ENCODE measurements at places on chromosomes 1 and 21.

- DNase-seq: no peak
Measured at GRCh38 chr1:36658838-36659237, 176.1 kb upstream of the CSF3R start.

DNA sequence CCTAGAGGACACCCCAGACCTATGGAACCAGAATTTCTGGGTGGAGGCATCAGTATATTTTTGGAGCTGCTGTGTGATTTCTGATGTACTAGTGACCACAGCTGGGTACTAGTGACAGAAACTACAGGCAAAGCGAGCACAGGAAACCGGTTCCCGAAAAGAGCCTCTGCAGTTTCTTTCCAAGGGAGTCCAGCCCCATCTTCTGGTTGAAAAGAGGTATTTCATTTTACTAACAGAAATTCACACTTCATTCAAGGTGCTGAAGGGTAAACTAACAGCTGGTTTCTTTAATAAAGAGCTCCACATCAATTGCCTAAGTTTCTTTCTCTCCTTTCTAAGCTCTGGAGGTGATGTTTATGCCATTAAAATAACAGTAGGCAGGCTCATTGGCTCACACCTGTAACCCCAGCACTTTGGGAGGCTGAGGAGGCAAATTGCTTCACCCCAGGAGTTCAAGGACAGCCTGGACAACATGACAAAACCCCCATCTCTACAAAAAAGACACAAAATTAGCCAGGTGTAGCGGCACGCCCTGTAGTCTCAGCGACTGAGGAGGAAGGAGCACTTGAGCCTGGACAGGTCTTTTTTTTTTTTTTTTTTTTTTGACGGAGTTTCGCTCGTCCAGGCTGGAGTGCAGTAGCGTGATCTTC lies 22.0 kb downstream of the THAP3 start:
- DNase-seq: no peak

- no peak for DNase-seq
Measured at GRCh38 chr1:145999321-146000024, 3.1 kb upstream of the TXNIP start.

DNA sequence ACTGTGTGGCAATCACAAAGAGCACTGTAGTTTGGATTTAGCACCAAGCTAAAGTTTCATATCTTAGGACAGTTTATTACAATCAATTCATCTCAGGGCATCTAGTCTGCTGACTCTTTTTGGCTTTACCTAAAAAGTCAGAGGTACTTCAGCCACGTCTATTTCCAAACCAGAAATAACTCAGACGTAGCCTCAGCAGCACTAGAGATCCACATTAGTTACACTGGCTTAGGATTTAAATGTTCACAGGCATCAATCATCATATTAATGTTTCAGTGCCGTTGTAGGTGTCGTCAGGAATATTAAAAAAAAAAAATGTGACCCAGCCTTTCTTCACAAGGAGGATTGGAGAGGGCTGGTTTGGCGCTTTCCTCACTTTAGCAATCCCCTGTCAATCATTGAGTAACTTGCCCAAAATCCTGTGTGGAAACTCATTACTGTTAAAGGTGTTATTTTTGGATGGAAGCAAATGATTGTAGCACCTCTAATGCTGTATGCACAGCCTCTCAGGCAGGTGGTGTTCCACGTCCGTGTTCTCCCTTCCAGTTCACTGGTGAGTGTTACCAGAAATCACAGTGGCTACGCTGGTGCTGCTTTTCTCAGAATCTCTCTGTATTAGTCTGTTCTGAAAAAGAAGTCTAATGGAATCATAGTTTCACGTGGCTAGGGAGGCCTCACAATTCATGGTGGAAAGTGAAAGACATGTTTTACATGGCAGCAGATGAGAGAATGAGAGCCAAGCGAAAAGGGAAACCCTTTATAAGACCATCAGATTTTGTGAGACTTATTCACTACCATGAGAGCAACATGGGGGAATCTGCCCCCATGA lies 45.4 kb downstream of the NEK7 start:
- no peak for DNase-seq

GRCh38 chr1:94117259-94117851 lies 3.6 kb downstream of the ABCA4 start:
- DNase-seq: no peak

DNA sequence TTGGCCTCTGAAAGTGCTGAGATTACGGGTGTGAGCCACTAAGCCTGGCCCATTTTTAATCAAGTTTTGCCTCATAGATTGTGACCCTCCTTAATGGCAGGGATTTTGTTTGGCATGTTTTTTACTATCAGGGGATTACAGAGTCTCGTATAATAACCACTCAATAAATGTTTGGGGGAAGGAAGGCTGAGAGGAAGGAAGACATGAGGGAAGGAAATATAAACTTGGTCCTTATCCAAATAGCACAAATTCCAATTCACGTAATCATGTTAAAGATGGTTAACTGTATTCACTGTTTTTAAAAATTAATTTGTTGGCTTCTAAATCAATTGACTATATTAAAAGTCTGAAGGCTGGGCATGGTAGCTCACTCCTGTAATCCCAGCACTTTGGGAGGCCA lies 30.9 kb upstream of the SERTAD4 start:
- DNase-seq: no peak

GRCh38 chr21:41634858-41635257 lies 126.9 kb upstream of the TMPRSS2 start:
- DNase-seq: no peak

GRCh38 chr1:16063226-16063829 lies 10.1 kb downstream of the FAM131C start:
- no peak for DNase-seq

GRCh38 chr1:10657088-10657847 lies 139.2 kb downstream of the CASZ1 start:
- no peak for DNase-seq

- no peak for DNase-seq
Measured at GRCh38 chr1:15220825-15221431, 26.1 kb upstream of the FHAD1 start.

- no peak for DNase-seq
Measured at GRCh38 chr1:167707942-167708341, 13.8 kb upstream of the MPZL1 start.

DNA sequence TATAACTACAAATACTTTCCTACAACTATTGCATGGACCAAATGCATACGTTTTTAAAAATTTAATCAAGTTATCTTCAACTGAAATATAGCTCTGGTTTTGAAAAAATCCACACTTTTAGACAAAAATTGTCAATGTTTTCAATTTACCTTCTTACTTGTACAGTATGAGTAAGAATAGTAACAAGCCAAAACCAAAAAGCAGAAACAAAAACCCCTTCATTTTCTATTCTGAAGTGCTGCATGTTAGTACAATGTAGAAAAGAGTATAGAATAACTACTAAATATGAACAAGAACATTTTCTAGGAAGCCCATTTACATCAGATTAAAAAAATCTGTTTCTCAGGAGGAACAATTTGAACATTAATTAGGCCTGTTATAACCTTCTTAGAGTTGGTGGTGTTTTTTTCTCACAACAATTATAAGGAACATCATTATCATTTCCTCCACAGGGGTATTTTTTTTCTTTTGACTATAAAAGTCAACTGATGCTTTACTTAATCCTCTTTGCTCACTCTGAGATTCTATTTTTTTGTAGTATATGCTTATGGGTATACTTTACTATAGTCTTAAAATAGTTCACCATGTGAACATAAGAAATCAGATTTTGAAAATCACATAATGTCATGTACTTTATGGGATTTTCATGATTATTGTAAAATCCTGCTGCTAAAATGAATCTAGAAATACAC lies 475.4 kb downstream of the PTBP2 start:
- no peak for DNase-seq

DNA sequence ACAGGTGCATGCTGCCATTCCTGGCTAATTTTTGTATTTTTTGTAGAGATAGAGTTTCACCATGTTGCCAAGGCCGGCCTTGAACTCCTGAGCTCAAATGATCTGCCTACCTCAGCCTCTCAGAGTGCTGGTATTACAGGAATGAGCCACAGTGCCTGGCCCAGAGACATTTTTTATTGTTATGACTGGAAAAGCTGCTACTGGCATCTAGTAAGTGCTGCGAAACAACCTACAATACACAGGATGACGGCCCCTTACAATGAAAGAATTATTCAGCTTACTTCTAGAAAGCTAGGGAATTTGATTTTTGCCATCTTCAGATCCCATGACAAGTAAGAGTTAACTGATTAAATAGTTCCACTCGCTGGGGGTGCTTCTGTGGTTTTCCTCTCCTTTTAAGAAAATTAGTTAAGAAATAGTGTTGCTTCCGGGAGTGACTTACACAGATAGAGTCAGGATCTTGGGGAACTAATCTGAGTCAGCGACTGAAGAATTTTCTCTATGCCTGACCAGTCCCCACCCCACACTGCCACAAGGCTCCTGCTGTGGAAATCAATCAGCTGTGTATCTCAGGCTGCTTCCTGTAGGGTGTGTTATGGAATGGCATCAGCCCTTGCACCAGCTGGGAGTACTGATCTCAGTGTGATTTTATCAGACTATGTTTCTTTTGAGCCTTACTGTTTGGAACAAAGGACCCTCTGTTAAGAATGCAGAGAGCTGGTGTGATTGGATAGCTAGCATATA lies 93.0 kb upstream of the BMP8A start:
- no peak for DNase-seq

- DNase-seq: no peak
Measured at GRCh38 chr1:25257196-25257595, 9.9 kb upstream of the RSRP1 start.

DNA sequence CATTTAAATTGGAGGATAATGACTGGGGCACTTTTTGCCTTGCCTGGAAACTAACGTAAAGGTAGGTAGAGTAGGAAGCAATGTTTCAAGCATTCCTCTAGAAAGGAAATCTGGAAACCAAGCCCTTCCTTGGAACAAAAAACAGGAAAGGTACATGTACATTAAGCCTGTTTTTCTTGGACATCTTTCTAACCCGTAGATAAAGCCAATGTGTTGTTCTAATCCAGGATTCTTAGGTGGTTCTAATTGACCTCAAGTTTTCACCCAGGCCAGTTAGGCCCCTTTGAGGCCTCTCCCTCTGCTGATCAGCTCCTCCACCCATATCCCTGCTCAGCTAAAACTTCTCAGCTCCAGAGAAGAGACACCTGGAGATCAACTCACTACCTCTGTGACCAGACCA lies 6.3 kb upstream of the DUSP23 start:
- DNase-seq: no peak

DNA sequence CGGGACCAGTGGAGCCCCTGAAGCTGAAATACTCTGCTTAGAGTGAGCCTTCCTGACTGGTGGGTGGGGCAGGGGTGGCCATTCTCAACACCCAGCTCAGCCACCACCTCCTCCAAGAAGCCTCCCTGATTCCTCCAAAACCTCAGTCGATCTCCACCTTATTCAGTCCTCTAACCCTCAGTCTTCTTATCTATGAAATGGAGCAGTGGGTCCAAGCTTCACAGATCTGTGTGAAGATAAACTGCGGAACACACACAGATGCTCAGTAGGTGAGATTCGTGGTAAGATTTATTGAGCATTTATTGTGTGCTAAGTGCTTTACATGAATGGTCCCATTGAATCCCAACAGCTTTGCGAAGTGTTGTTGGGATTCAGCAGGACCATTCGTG lies 93.1 kb upstream of the RUNX3 start:
- no peak for DNase-seq

GRCh38 chr1:31569596-31570173 lies 6.6 kb upstream of the TINAGL1 start:
- no peak for DNase-seq

GRCh38 chr1:57319165-57319564 lies 104.7 kb downstream of the DAB1 start:
- no peak for DNase-seq

- no peak for DNase-seq
Measured at GRCh38 chr1:90675161-90675847, 41.8 kb downstream of the BARHL2 start.

- DNase-seq: no peak
Measured at GRCh38 chr1:204080163-204080903, 7.4 kb downstream of the SOX13 start.

DNA sequence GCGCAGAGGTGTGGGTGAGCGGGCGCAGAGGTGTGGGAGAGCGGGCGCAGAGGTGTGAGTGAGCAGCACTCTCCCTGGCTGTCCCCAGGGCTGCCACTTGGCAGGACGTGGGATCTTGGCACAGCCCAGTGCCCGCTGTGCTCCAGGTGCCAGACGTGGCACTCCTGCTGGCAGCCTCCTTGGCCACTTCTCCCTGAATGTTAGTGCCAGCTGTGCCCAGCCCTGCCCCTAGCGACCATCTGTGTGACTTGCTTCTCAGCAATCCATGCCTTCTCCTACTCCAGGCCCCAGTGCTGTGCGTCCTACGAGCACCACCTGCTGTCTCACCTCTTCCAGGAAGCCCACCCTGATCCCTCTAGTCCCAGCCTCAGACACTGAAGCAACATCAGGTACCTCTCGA lies 30.5 kb downstream of the KRTAP10-1 start:
- DNase-seq: no peak

GRCh38 chr1:238450976-238451375 lies 560.3 kb upstream of the ZP4 start:
- DNase-seq: no peak
